ENCODE measurements at places on chromosomes 11 and 22. TPM values are rescaled to one million over a fixed set of nuclear protein-coding genes. Genes with fewer than 3 reads are reported as not detected.

NEFH gene
- polyA plus RNA-seq: 7.2 TPM

SLN gene
- 5.1 TPM for polyA plus RNA-seq

LINC01488 gene
- not detected for polyA plus RNA-seq

APOA4 gene
- not detected for polyA plus RNA-seq

PANX2 gene
- polyA plus RNA-seq: 0.27 TPM

OR8G1 gene
- polyA plus RNA-seq: not detected

SEC14L6 gene
- 1.0 TPM for polyA plus RNA-seq

SLC17A6 gene
- not detected for polyA plus RNA-seq

DDX17 gene
- 215 TPM for polyA plus RNA-seq

TEX12 gene
- polyA plus RNA-seq: 0.11 TPM

UPK2 gene
- 0.13 TPM for polyA plus RNA-seq

RFPL3 gene
- not detected for polyA plus RNA-seq

IL17REL gene
- 0.05 TPM for polyA plus RNA-seq

RASD2 gene
- 1.3 TPM for polyA plus RNA-seq

OR8G5 gene
- polyA plus RNA-seq: not detected

C22orf23 gene
- polyA plus RNA-seq: 0.87 TPM

FBLN1 gene
- polyA plus RNA-seq: 81.7 TPM

REXO2 gene
- polyA plus RNA-seq: 85.5 TPM

DNA sequence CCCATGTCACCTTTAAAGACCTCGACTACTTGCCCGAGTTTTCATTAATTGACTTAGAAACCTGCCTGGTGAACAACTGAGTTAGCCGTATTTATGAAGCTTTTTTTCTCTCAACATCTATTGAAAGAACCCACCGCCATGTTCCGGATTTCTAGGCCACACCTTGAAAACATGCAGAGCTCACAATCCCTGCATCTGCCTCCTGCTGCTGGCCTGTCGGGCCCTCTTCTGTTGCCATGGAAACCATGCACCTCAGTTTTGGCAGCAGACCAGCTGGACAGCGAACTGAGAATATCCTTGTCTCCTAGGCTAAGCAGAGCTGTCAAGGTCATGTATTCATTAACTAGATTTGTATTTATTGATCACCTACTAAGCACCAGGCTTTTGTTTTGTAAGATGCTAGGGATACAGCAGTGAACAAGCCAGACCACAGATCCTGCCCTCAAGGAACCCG, 4.3 kb upstream of the PATZ1 start:
- DNase-seq: no peak

DNA sequence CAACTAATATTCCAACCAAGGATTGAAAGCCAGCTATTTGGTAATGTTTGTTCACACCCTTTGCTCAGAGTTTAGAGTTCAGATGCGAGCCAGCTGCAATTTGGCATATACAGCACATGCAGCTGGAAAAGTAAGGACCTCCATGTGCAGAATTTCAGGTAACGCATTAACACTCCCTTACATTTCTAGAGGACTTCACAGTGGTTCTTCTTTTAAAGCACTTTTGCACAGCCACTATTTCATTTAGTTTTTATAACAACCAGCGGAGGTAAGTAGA, 3.4 kb downstream of the POU2AF3 start:
- no peak for DNase-seq

DNA sequence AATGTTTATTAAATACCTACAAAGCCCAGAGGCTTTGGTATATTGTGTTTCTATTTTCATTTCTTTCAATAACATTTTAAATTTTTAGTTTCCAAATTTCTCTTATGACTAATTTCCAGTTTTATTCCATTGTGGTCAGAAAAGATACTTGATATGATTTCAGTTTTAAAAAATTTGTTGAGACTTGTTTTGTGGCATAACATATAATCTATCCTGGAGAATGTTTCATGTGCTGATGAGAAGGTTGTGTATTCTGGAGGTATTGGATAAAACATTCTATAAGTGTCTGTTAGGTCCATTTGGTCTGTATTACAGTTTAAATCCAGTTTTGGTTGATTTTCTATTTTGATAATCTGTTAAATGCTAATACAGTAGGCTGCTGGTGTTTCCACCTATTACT, 9.8 kb upstream of the RAG1 start:
- DNase-seq: no peak

- no peak for DNase-seq
These were observed 11.3 kb upstream of the CD5 start for GRCh38 chr11:61090982-61091372.

- no peak for DNase-seq
These were observed 279.1 kb upstream of the PLET1 start for GRCh38 chr11:112539741-112540140.

- no peak for DNase-seq
These were observed 44.3 kb upstream of the CLPB start for GRCh38 chr11:72478669-72479068.

- DNase-seq: peak; percentile 98
These were observed 13.5 kb upstream of the B4GALNT4 start for GRCh38 chr11:355581-356458.

DNA sequence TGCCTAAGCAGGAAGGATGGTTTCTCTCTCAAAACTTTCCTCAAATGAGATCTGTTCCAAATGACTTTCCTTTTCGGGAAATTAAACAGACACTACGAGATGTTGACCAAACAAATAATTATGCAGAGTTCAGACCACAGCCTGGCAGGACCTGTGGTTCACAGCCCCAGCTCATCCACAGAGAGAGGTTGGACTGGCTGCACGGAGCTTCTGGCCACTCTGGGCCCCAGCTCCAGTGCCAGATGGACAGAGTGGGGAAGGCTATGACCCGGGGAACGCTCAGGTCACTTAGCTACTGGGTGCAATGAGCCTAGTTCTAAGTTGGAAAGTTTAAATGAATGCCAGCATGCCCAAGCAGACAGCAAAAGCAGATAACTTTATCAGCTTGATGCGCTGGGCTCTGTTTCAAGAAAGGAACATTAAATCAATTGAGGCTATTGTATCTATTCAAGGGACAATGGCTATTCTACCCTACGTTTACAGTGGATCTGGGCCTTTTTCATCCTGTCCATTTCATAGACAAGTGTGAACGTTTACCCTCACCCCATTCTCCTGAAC, 155.7 kb upstream of the NARS2 start:
- no peak for DNase-seq

GRCh38 chr11:8102296-8102915, 21.4 kb downstream of the TUB start:
- no peak for DNase-seq

DNA sequence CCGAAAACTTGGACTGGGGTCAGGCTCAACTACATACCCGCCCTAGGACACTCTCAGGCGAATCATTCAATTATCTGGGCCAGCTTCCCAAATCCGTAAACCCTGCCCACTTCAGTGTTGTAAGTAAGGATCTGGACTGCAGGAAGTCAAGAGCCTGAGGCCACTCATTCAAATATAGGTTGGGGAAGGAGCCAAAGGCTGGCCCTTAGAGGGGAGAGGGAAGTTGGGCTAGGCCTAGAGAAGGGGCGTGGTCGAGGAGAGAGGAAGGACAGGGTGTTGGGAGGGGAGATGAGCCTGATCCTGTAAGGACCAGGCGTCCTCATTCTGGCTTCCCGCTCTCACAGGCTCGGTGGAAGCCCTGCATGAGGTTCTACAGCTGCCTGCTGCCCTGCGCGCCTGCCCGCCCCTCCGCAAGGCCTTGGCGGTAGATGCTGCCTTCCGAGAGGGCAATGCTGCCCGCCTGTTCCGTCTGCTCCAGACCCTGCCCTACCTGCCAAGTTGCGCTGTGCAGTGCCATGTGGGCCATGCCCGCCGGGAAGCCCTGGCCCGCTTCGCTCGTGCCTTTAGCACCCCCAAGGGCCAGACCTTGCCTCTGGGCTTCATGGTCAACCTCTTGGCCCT, 3.0 kb downstream of the SAC3D1 start:
- DNase-seq: no peak

- DNase-seq: no peak
These were observed 67.6 kb upstream of the CTSC start for GRCh38 chr11:88404932-88405710.

GRCh38 chr11:93564895-93565294, 21.7 kb upstream of the SMCO4 start:
- DNase-seq: no peak

GRCh38 chr22:48745842-48746788, 1081.6 kb downstream of the BRD1 start:
- DNase-seq: no peak

- DNase-seq: no peak
These were observed 341.7 kb upstream of the MTNR1B start for GRCh38 chr11:92627615-92628256.

- no peak for DNase-seq
These were observed 159.5 kb upstream of the NCAM1 start for GRCh38 chr11:112801817-112802088.

- no peak for DNase-seq
These were observed 96.1 kb downstream of the GRIA4 start for GRCh38 chr11:105705786-105706530.

DNA sequence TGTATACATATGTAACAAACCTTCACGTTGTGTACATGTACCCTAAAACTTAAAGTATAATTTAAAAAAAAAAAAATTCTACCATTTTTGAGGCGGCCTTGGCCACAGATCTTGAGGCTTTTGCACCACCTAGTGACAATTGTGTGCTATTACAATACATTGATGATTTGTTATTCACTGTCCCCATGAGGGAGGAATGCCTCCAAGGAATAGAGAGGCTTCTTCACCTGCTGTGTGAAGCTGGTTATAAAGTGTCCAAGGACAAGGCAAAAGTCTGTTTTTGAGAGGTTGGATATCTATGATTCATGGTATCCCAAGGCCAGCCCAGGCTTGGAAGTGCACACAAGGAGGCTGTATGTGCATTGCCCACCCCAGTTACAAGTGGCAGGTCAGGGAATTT, 30.7 kb downstream of the SLC22A25 start:
- no peak for DNase-seq

GRCh38 chr11:61775606-61776554, 16.5 kb downstream of the TMEM258 start:
- DNase-seq: no peak

- DNase-seq: no peak
These were observed 99.5 kb downstream of the CASP12 start for GRCh38 chr11:104798789-104799188.

DNA sequence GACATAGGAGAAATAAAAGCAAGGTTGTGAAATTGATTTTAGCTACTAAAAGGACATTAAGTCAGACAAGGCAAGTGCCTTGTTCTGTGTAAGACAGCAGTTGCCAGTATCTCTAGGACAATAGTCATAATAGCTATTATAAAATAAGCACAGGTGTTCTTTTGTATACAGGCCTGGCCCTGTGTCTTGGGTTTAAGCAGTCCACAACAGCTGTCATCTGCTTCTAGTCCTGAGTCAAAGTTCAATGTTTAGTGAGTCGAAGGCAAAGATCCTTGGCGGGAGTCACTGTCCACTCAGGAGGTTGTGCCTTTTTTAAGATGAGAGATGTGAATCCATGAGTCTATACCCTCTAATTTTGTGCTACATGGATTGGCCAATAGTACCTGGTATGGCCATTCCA, 79.5 kb downstream of the SC5D start:
- DNase-seq: no peak

DNA sequence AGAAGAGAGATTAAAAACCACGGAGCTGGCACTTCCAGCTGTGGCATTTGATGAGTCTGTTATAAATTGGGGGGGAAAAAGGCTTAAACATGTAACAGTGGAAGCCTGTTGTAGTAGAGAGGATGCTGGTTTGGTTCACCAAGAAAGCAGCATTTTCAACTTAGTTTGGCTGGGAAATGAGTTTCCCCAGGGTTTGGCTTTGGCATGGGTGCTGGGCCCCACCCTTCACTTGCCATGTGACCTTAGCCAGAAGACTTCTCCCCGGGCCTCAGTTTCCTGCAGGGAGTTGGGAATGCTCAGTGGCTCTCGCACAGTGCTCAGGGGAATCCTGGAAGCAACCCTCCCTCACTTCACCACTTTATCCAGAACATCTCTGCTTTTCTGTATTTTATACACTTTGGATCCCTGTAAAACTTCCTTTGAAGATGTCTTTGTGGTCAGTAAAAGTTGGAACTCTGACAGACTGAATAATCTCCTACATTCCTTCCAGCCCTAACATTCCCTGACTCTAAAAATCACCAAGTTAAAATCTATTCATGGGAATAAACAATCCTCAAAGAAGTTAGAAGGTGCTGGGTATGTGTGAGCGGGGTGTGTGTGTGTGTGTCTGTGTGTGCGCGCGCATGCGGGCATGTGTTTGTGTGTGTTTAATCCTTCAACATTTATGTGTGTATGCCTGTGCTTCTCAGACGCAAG, 166.0 kb downstream of the TENM4 start:
- no peak for DNase-seq

DNA sequence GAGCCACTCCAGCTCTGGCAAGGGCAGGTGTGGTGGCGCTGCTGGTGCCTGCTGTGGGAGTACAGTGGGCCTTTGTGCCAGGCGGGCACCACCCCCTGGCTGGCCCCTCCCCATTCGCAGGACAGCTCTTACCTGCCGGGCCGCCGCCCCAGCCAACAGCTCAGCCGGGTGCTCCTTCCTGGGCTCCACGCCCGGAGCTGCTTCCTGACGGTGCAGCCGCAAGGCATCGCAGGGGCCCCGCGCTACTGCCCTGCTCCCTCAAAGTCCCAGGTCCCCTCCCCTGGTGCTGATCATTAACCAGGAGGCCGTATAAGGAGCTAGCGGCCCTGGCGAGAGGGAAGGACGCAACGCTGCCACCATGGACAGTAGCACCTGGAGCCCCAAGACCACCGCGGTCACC, at the start of gene SLC5A1:
SLC5A1 (plus strand) TSS at position 338 of the 400 bp plus-strand sequence; CDS start at position 359, 21 bp downstream.
- DNase-seq: no peak

GRCh38 chr11:122979815-122980595, 1.6 kb downstream of the BSX start:
- DNase-seq: no peak
